Kasumi-1 (cell line): ENCODE measurements at places on chromosomes 1 and 21.

GRCh38 chr1:204355913-204356312, 3.8 kb downstream of the PLEKHA6 start:
- no peak for DNase-seq

DNA sequence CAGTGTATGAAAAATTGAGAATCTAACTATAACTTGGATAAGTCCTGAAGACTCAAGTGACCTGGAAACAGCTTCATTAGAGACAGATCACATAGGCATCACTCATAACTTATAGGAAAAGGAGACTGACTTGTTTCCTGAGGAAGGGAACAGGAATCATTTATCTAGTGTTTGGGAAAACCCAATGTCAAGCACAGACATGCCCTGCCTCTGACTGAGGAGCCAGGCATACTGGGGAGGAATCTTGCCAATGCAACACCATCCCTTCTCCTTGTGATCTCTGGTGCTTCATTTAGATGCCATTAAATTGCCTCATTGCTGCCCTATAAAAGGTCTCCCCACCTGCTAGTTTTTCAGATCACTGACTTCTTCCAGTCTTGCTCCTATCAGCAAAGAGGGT, 10.3 kb downstream of the LCE4A start:
- DNase-seq = no peak

DNA sequence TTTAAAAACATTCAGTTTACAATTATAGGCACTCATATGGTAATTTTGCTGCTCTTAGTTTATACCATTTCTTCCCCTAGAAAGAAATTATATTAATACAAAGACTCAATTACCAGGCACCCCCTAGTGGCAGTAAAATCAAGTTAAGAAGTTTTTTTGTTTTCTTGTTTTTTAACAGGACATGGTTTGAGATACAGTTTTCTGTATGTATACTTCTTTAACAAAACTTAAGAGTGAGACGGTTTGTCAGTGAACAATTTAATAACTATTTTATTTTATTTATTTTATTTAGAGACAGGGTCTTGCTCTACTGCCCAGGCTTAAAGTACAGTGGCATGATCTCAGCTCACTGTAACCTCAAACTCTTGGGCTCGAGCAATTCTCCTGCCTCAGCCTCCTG, 224.6 kb downstream of the FAF1 start:
- DNase-seq = peak; percentile 68

DNA sequence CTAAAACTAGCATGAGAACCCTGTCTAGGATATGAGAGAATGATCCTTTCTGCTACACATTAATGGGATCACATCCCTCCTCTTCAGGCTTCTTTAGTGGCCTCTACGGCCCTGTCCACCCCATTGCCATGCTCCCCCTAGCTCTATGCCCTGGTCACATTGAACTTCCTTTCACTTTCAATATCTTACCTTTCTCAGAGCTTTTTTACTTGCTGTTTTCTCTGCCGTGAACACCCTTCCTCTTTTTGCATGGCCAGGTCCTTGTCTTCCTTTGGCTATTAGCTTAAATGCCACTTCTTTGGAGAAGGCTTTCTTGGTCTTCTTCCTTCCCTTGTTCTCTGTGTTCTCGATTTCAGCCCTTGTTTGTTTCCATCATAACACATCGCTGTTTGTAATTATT, 97.4 kb downstream of the GIPC2 start:
- peak; percentile 15 for DNase-seq

GRCh38 chr1:235767795-235768194, 98.9 kb downstream of the LYST start:
- no peak for DNase-seq

- no peak for DNase-seq
These were observed 4.7 kb downstream of the PTPRU start for GRCh38 chr1:29240986-29241385.

DNA sequence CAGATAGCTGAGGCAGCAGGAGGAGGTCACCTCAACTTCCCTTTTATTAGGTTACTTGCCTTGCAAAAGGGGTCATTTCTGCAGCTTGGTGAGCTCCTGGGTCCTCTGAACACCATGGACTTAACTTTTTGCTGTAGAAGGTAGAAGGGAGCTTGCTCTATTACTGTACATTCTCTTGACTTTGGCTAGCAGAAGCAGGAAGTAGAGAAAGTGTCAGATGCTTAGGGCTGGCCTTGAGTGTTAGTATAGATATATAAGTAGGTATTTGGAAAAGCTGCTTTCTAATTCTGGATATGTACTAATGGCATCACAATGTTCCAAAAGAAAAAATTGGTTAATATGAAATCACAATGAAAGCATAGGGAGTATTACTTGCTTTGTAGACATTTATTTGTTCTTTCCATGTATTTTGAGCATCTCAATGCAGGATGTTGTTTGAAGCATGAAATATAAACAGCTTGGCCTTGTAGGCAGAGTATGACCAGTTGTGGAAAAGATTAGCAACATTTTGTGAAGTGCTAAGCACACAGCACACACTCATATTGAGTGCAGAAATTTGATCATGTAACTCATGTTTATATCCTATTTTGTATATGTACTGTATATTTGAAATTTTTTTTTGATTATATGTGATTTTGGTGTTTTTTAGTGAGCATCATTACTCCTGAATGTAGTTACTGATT, 108.8 kb downstream of the DYRK1A start:
- DNase-seq = peak; percentile 52

- DNase-seq = no peak
These were observed 58.7 kb upstream of the RC3H1 start for GRCh38 chr1:174080819-174081218.

GRCh38 chr1:18411820-18412641, 68.7 kb upstream of the KLHDC7A start:
- DNase-seq = no peak

GRCh38 chr21:15221799-15222386, 157.1 kb upstream of the NRIP1 start:
- peak; percentile 18 for DNase-seq

GRCh38 chr1:100348549-100349144, 3.7 kb upstream of the CDC14A start:
- DNase-seq = no peak

DNA sequence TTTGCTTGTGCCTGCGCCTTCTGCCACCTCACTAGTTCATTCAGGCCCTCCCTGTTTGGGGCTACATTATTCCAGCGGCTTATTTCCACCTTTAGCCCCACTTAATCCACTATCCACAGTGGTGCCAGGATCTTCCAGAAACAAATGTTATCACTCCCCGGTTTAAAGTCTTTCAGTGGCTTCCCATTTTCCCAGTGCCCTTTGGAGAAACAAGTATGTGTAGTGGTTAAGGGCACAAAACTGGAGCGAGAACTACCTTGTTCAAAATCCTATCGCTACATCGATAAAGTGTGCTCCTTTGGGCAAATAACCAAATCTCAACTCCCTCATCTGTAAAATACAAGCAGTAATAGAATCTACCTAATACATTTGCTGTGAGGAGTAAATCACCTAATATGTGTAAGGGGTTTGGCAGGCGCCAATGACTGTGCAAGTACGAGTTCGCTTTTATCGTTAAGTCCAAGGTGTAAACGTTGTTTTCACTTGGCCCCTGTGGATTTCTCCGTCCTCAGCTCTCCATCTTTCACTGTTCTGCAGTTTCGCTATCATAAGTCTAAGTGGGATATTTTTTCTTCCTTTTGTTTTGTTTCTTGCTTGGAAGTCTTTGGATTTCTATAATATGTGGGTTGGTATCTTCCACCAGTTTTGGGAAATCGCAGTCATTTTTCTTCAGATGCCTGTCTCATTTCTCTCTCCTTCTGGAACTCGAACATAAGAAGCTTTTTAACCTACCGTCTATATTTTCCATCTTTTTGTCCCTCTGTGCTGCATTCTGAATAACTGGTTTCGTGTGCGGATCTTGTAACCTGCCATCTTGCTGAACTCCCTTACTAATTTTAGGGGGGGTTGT, 844 bp upstream of the MEAF6 start:
- DNase-seq = no peak

GRCh38 chr1:236206548-236206947, 64.2 kb downstream of the GPR137B start:
- peak; percentile 53 for DNase-seq

DNA sequence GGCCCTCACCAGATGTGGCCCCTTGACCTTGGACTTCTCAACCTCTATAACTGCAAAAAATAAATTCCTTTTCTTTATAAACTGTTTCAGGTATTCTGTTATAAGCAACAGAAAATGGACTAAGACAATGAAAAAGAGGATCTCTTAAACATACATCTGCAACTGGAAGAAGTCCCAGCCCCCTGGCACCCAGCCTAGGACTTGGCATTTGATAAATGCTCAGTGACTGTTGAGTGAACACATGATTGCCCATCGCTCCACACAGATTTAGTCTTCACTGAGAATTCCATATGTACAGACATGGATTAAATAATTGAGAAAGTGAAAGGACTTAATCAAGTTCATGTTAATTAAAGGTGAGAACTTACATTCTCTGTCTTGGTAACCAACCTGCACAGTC, 344.9 kb upstream of the RUNX1 start:
- DNase-seq = no peak
